Foreskin fibroblast (primary cell): ENCODE measurements at places on chromosomes 5 and 9.
A peak's percentile ranks its signal among the peaks of the same experiment; 100 is the strongest.

DNA sequence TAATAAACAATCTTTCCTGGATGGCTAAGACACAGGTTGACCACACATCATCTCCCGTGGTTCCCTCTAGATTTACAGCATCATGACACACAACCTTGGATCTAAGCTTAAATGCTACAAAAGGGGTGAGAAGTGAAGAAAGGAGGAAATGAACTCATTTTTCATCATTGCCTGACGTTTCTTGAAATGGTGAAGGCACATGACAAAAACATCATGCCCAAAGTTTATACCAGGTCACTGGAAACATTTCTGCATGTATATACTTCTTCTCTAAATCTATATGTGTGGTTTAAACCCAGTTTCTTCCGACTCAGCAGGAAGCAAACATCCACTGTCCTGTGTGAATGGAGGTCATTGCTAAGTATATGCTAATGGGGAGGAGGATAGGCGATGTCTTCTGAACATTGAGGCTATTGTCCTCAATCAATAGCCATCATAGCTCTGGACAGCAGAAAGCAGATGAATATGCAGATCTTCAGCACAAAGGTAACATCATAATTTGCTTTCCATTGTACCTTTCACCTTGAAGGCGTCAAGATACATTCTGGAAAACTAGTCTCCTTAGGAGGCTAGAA lies 137.4 kb downstream of the MED27 start:
- DNase-seq = peak; percentile 15

DNA sequence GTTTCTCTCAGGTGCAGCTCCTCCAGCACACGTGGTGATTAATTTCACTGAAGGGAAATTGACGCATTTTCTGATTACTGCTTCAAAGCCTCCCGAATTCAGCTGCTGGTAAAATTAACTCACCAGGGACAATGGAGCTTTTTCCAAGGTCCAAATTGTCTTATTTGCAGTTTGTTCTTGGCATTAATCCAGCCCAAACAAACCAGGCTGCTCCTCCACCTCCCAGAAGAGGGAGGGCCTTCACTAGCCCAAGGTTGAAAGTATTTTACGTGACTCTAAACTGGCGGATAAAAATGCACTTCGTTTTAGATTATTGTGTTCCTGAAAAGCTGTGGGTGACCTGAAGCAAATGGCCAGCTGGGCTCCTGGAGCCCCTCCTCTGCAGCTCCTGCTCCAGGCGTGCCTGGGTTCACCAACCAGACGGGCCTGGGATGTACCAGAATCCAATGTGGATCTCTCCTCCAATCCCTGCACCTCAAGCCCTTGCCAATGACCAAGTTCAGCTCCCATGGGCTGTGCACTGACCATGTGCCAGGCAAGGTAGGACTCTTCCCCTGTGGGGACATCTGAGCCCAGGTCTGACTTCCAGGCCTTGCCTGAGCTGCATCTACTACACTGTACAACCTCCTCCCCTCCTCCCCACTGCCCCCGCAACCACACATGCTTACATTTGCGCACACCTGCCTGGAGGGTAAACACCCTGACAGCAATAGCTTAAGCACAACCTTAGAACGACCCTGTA lies 193.4 kb downstream of the CDK5RAP2 start:
- DNase-seq = peak; percentile 34

GRCh38 chr9:83629433-83630104 lies 6.6 kb downstream of the IDNK start:
- DNase-seq = no peak

DNA sequence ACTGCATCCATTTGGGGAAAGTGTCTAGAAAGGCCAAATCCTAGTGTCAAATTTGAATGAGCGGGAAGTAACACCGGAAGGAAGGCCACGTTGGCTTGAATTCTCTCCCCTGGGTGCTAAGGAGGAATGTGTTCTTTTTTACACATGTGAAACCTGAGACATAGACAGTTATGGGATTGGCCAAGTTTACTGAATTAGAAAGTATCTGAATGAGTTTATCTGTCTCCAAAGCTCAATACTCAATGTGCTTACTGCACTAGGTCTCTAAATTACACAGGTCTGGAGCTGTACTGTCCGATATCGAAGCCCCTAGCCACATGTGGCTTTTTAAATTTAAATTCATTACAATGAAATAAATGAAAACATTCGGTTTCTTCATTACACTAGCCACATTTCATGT lies 6.0 kb downstream of the DMRT1 start:
- no peak for DNase-seq
